ENCODE measurements at places on chromosomes 3 and 15. TPM values are rescaled to one million over a fixed set of nuclear protein-coding genes. Genes with fewer than 3 reads are reported as not detected.

GRCh38 chr15:53869044-53869805, 109.0 kb upstream of the UNC13C start:
- no peak for DNase-seq

DNA sequence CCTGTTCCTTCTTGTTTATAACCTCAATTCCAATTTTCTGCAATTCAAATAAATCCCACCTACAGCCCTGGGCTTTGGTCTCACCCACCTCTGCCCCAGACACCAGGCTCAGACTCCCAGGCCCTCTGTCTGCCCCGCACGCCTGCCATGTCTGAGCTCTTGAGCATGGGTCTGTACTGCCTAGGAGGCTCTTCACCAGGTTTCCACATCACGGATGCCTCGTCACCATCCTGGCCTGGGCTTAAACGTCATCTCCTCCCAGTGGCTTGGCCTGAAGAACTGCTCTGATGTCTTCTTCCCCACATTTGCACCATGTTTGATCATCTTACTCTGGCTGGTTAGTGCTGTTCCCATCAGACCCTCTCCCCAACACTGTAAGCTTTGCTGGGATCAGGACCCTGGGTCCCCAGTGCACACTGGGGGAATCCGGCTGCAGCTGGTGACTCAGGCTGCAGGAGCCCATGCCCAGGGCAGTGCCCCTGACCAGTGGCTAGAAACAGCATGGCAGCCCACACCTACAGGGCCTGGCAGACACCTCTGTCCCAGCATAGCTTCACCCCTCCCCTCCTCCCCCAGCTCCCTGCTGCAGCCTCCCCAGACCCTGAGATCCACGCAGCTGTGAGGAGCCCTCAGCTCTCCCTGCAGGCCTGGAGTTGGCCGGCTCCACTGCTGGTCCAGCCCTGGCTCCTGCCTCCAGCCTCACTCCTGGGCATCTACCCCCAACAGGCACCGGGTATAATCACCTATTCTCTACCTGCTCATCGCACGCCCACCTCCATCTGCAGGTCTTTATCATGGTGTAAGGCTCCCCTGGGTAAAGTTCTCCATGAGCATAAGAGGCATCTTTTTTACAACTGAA, 162.8 kb upstream of the NSMCE3 start:
- DNase-seq = no peak

GRCh38 chr3:53160061-53160659, 849 bp upstream of the PRKCD start:
- no peak for DNase-seq

GRCh38 chr3:47270526-47270925, 12.1 kb downstream of the KIF9 start:
- no peak for DNase-seq

DNA sequence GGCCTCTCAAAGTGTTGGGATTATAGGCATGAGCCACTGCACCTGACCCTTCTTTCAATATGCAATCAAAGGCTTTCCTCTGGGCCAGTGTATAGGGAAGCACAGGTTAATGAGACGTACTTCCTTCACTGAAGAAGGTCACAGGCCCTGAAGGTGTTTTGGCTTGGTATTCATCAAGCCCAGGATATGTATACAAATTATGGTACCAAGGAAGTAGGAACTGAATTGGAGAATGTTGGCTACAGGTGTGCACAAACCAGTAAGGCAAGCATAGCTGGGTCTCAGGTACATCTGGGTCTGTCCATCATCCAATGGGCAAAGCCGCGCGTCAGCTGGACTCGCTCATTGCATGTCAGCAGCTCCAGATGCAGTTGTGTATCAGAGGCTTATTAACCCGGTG, 237.9 kb downstream of the ADAMTS17 start:
- no peak for DNase-seq

GRCh38 chr3:148790851-148791735, 36.5 kb upstream of the CPB1 start:
- DNase-seq = no peak

- no peak for DNase-seq
Observed at GRCh38 chr15:88990185-88990679, 77.1 kb upstream of the MFGE8 start.

DNA sequence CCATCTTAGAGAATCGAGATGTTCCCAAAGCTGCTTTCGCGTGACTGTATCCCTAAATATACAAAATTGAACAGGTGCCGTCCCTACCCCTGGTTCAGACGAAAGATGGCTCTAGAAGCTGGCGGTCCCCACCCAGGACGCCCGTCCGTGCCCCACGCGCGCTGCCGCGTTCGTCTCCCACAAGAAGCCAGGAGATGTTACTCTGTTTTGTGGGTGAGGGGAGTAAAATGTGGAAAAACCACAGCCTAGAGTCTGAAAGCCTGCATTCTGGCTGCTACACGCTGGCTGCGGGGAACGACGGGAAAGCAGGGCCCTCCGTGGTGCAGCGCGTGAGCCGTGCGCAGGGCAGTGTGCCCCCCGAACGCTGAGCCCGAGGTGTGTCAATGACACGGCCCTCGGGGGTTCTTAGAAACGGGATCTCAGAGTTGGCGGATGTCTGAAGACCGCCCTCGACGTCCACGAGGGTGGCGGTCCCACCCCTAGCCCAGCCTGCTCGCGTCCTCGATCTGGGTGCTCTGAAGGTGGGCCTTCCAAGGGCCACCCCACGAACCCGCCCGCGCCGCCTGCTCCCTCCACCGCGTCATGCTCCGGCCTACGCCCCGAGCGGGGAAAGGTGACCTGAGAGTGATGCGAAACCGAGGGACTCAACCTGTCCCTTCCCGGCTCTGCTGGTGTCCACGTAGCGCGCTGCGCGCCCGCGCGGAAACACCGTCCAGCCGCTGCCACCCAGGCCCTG, 95.6 kb downstream of the OCA2 start:
- DNase-seq = no peak

DNA sequence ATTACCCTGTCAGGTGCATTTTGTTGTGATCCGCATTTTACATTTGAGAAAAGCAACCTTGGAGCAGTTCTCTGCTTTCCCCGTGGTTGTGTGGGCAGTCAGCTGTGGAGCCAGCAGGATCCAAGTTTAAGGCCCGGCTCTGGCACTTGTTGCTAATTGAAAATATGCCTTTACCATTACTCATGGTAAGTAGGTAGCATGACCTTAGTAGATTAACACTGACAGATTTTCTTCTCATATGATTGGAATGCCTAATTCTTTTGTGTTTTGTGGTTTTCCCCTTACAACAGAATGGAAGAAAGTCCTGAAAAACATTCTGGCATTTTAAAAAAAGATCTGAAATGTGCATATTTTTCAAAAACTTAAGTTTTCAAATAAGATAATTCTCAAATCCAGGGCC, 246.5 kb upstream of the LRRN1 start:
- no peak for DNase-seq

- no peak for DNase-seq
Observed at GRCh38 chr15:25431836-25432561, 6.8 kb downstream of the UBE3A start.

GRCh38 chr3:48762816-48763215, 45.8 kb upstream of the IP6K2 start:
- DNase-seq = no peak

GRCh38 chr3:167109746-167110145, 270.4 kb downstream of the ZBBX start:
- no peak for DNase-seq

DNA sequence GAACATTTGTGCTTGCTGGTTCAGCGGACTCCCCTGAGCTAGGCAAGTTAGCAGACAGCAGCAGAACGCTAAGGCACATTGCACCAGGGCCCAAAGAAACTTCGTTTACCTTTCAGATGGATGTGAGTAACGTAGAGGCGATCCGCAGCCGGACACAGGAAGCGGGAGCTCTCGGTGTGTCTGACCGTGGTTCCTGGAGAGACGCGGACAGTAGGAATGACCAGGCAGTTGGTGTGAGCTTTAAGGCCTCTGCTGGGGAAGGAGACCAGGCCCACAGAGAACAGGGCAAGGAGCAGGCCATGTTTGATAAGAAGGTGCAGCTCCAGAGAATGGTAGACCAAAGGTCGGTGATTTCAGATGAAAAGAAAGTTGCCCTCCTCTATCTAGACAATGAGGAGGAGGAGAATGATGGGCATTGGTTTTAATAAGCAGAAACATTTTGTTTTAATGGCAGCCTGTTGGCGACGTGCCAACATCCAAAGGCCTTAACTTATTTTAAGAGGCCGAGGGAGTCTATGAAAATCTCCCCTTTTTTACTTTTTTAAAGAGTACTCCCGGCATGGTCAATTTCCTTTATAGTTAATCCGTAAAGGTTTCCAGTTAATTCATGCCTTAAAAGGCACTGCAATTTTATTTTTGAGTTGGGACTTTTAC, 27.9 kb downstream of the SYNM start:
- no peak for DNase-seq

DNA sequence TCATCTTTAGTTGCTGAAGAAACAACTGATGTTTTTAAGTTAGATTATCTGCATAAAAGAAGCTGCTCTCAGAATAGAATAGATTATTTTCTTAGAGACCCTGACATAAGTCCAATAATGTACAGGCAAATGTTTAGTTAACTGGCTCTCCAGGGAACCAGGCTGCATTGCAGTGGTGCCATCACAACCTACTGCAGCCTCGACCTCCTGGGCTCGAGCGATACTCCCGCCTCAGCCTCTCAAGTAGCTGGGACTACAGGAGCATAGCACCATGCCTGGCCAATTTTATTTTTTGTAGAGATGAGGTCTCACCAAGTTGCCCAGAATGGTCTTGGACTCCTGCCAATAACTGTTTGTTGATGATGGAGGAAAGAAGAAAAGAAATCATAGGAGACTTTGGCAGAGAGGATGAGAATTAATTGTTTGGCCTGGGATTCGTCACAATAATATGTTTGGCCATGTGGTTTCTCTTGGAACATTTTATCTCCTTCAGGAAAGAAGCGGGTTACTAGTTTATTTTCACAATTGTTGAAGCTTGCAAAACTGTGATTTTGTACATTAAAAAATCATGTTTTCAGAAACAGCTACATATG, 429.2 kb downstream of the CADM2 start:
- no peak for DNase-seq

DNA sequence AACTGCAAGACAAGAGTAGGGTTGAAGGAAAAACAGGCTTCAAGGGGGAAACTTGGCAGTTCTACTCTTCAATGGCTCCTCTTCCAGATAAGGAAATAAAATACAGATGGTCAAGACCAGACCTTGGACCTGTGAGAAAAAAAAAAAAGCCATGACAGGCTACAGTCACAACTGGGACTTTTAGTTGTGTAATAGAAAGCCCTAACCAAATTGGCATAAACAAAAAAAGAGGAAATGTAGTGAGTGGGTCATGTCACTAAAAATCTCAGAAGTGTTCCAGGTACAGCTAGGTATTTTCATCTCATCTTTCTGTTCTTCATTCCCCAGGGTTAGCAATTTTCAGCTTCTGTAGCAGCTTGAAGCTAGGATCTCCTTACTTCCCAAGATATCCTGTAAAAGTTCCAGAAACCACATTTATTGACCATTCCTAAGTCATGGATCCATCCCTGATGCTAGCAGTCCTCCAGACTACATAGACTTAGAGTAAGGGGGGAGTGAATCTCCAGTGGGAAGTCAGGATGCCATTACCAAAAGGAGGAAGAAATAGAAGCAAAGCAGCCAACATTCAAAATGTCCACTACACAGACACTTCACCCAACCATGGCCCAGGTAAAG, 61.0 kb upstream of the CSTA start:
- DNase-seq = no peak

- DNase-seq = no peak
Observed at GRCh38 chr15:67146875-67147381, 81.5 kb downstream of the SMAD3 start.

GRCh38 chr3:171556574-171557145, 96.5 kb upstream of the TNIK start:
- peak; percentile 13 for DNase-seq

GRCh38 chr3:192887701-192888100, 30.0 kb downstream of the MB21D2 start:
- DNase-seq = no peak

- DNase-seq = no peak
Observed at GRCh38 chr3:55755516-55756205, 268.6 kb upstream of the WNT5A start.

- no peak for DNase-seq
Observed at GRCh38 chr3:143455480-143455879, 335.9 kb downstream of the CHST2 start.

DNA sequence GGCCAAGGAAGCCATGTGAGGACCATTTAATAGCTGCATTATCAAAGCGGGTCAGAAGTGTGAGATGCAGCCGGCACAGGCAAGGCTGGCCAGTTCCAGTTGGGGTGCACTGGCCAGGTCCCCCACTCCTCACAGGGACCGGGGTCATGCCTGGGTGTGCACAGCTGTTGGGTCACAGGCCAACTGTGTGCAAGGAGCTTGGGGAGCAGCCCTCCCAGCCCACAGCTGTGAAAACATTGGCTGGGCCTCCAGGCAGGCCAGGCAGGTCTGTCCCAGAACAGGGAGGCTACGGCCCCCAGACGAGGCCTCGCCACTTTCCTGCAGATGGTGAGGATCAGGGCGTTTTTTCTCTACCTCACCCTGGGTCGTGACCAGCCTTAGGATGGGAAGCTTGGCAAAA, 521.0 kb downstream of the NTRK3 start:
- DNase-seq = no peak

- no peak for DNase-seq
Observed at GRCh38 chr3:6099458-6100075, 761.3 kb upstream of the GRM7 start.

LEKR1 gene
- polyA plus RNA-seq = 2.2 TPM

TICRR gene
- polyA plus RNA-seq = 13.4 TPM

C3orf18 gene
- polyA plus RNA-seq = 19.6 TPM

LRRC49 gene
- 14.9 TPM for polyA plus RNA-seq

MYNN gene
- 27.2 TPM for polyA plus RNA-seq

PLS1 gene
- polyA plus RNA-seq = 32.3 TPM

RTF1 gene
- polyA plus RNA-seq = 62.8 TPM

CSTA gene
- polyA plus RNA-seq = 0.86 TPM

PYGO1 gene
- 16.1 TPM for polyA plus RNA-seq

LRRC58 gene
- polyA plus RNA-seq = 30.0 TPM

CLDN16 gene
- 35.9 TPM for polyA plus RNA-seq

BSN gene
- 1.2 TPM for polyA plus RNA-seq

AMT gene
- polyA plus RNA-seq = 37.6 TPM

ADGRG7 gene
- polyA plus RNA-seq = not detected

UROC1 gene
- polyA plus RNA-seq = 0.10 TPM

IQCF5 gene
- not detected for polyA plus RNA-seq

LMAN1L gene
- not detected for polyA plus RNA-seq

C3orf85 gene
- 21.3 TPM for polyA plus RNA-seq
